ENCODE measurements at places on chromosomes 7 and 10. TPM values are rescaled to one million over a fixed set of nuclear protein-coding genes. Genes with fewer than 3 reads are reported as not detected.

DNA sequence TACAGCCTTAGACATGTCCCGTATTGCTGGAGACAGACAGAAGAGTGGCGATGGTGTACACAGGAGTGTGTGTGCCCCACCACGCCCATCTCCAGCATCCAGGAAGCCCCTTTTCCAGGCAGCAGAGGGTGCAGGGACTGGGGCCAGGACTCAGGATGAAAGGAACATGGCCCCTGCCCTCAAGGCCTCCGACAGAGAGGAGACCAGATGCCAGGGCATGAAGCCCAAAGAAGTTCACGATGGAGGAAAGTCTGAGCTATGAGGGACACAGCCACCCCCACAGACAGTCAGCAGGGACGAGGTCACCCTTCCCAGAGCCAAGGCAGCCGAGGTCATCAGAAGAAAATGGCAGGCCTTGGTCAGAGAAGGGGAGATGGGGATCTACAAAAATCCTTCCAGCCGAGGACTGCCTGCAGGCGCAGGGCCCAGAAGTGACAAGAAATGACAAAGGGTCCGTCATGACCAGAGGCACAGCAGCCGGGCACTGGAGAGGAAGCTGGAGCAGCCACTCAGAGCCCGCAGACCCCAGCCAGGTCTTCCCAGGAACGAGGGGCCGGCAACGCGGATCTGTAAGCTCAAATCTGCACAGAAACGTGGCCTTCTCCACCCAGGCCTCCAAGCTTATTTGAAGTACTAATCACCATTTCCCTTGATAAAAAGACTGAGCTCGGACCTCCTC is 78.7 kb upstream of the PPP2R2D start:
- H3K36me3 ChIP-seq = no peaks in the 10 kb centered on the region
- H3K4me3 ChIP-seq = no peak overlapping the region
- H3K4me1 ChIP-seq = no peaks in the 10 kb centered on the region
- DNase-seq = no peak
- H3K27me3 ChIP-seq = peaks cover 2% of the 10 kb centered on the region

- H3K4me1 ChIP-seq = no peaks in the 10 kb centered on the region
- DNase-seq = no peak
- no peak overlapping the region for H3K27ac ChIP-seq
Measured at GRCh38 chr10:103334567-103334966, 16.4 kb downstream of the PCGF6 start.

DNA sequence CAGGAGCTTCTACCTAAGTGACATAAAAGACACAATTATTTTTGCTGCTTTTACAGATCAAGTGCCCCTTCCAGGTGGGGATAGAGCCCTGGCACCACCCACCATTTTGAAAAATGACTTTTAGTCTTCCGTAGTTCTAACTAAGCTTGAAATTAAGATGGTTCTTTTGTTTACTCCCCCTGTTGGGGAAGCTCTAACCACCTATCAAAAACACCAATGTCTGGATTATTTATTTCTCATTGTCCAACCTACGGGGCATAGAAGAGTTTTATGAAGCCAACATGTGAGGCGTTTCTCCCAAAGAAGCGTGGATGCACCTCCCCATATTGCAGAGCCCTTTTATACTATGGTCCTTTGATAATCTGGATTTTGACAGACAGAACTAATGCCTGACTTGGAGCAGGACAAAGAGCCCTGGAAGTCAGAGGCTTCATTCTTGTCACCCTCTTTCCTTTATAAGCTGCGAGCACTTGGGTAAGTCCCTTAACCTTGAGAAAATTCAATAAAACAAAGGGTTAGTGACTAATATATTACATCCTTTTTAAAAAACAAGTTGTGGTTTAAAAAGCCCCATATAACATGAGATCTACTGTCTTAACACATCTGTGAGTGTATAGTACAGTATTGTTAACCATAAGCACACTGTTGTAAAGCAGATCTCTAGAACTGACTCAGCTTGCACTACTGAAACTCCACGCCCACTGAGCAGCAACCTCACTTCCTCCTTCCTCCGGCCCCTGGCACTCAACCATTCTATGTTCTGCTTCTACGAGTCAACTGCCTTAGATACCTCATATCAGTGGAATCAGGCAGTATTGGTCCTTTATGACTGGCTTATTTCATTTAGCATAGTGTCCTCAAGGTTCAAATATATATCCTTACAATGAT is 67.5 kb downstream of the ATXN7L1 start:
- peaks cover 5% of the 10 kb centered on the region for H3K36me3 ChIP-seq
- peaks cover 67% of the 10 kb centered on the region for H3K4me1 ChIP-seq
- peak; percentile 70 for DNase-seq
- peak overlapping the region; percentile 96 for H3K27ac ChIP-seq

- peaks cover 3% of the 10 kb centered on the region for H3K27me3 ChIP-seq
- H3K36me3 ChIP-seq = no peaks in the 10 kb centered on the region
- H3K4me3 ChIP-seq = no peak overlapping the region
- no peak overlapping the region for H3K27ac ChIP-seq
- DNase-seq = no peak
Measured at GRCh38 chr10:130053561-130053960, 57.1 kb downstream of the C10orf143 start.

The CCAR1 gene
- polyA plus RNA-seq = 8.5 TPM

The PLCE1 gene
- 0.03 TPM for polyA plus RNA-seq

GRCh38 chr10:28715246-28715645 is 37.9 kb downstream of the BAMBI start:
- H3K4me1 ChIP-seq = no peaks in the 10 kb centered on the region
- H3K36me3 ChIP-seq = no peaks in the 10 kb centered on the region
- no peak overlapping the region for H3K27ac ChIP-seq
- no peak overlapping the region for H3K4me3 ChIP-seq

- H3K36me3 ChIP-seq = no peaks in the 10 kb centered on the region
- no peak overlapping the region for H3K4me3 ChIP-seq
- no peak overlapping the region for H3K27ac ChIP-seq
- peaks cover 5% of the 10 kb centered on the region for H3K4me1 ChIP-seq
Measured at GRCh38 chr10:96370584-96371157, 11.9 kb upstream of the OPALIN start.

The ACSM6 gene
- 0.10 TPM for polyA plus RNA-seq
